Activated CD4-positive, CD25-positive, alpha-beta regulatory T cell (primary cell): ENCODE measurements at places on chromosomes 13 and 19.

DNA sequence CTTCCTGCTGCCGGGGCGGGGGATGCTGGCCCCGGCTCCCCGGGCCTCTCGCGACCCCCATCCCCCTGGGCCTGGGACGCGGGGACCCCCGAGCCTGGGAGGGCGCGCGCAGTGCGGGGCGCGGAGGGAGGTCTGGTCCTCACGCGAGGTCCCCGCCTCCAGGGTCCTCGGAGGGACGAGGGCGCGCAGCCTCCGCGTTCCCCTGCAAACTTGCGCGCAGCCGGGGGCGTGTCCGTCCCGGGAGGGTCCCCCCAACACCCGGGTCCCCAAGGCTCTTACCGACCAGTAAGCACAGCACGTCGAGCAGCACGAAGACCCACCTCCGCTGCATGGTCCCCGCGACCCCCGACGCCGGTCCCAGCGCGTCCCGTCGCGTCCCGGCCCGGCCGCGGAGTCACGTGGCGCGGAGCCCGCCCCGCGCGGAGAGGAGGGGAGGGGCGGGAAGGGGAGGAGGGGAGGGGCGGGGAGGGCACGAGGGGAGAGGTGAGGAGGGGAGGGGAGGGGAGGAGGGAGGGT, at the start of gene PLPP2:
Gene PLPP2 (minus strand): TSS at position 398 of the 516 bp plus-strand sequence. CDS start 67 bp downstream, at position 331.
- DNase-seq = no peak

DNA sequence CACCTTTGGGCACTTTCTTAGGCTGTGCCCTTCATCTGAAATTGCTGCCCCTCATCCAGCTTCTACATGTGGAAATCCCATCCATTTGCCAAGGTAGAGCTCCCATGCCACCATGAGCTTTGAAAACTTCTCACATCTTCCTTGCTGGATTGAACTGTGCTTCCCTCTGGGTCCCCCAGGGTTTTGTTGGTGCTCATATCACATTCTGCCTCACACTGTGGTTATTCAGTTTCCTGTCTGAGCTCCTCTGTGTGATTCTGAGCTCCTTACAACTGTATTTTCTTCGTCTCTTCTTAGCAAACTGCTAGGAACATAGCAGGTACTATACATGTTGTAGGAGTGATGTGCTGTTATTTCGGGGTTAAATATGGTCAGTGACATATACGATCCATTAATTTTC, 74.9 kb upstream of the KL start:
- DNase-seq = no peak

- DNase-seq = no peak
Measured at GRCh38 chr13:43303033-43303729, 279.8 kb downstream of the DNAJC15 start.

DNA sequence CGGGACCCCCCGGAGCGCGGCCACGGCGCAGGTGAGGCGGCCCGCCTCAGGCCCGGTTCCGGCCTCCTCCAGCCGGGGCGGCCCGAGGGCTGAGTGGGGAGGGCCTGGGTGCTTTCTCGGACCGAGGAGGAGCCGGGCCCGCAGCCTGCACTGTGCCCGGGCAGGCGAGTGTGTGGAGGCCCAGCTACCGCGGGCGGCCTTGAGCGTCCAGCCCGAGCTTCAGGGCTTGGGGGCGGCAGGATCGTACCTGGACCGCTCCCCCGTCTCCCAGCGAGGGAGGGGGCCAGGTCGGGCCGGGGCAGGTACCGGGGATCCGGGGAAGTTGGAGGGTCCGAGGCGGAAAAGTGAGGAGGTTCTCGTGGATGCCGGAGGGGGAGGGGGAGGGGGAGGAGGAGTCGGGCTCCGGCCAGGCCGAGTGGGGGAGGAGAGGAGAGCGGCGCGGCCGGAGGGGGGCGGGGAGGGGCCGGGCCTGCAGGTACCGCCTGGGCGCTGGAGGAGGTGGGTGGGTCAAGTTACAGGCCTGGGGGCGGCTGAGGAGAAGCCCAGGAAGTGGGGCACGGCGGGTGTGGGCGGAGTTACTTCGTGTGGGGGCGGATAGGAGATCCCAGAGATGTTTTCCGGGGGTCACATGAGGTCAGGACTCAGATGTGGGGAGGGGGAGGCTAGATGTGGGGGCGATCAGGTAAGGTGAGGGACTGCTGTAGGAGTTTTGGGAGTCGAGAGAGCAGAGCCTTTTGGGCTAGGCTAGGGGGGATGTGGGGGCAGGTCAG, 545 bp downstream of the NACC1 start:
- DNase-seq = no peak

DNA sequence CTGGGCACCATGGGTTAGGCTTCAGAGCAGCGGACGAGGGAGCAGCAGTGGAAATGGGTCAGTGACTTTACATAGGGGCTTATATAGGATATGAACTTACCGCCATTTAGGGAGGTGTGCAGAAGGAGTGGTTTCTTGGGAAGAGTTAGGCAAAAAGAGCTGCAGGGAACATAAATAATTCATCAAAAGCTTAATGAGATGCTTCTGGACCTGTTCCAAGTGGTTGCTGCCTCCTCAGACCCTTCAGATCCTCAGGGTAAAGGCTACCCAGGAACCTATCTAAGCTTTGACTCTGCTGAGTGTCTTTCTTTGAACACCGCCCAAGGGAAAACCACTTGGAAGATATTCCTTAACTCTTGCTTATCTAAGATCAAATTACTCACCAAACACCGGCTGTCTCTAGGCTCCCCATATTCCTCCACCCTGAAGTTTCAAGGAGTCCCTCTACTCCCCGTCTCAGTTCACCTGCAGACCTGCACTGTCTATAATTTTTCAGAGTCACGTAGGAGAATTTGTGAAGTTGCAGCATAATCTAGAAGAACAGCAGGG, at the start of gene IGFL4:
Gene IGFL4 (minus strand): TSS at position 51 of the 549 bp plus-strand sequence. CDS start 40 bp downstream, at position 11.
- no peak for DNase-seq

DNA sequence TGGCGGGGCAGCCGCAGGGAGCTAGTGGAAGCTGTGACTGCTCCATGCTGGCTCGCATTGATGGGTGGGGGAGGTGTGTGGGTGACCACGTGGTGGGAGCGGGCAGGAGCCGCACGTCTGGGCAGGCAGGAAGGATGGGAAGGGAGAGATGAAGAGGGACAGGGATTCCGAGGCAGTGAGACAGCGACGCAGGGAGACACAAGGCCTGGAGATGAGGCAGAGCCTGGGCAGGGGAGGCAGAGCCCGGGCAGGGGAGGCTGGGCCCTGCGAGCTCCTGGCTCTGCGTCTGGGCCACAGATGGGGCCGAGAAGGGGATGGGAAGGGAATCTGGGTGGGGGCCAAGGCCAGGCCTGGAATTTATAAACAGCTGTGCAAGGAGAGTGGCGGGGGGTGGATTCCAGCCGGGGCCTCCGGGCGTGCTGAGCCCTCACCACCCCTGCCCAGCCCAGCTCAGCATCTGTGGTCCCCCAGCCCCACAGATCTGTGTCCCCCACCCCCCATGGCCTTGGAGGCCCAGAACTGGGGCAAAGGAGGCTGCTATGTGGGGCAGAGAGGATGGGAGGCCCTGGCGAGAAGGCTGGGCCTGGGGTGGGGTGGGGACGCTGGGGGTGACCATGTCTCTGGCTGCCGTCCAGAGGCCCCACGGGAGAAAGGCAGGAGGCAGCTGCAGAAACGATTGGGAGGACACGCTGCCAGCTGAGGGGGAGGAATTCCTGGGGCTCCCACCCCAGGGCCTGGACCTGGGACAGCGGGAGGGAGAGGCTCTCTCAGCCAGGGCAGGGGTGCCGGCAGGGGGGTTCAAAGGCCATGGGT, 6.0 kb downstream of the EHD2 start:
- DNase-seq = no peak

DNA sequence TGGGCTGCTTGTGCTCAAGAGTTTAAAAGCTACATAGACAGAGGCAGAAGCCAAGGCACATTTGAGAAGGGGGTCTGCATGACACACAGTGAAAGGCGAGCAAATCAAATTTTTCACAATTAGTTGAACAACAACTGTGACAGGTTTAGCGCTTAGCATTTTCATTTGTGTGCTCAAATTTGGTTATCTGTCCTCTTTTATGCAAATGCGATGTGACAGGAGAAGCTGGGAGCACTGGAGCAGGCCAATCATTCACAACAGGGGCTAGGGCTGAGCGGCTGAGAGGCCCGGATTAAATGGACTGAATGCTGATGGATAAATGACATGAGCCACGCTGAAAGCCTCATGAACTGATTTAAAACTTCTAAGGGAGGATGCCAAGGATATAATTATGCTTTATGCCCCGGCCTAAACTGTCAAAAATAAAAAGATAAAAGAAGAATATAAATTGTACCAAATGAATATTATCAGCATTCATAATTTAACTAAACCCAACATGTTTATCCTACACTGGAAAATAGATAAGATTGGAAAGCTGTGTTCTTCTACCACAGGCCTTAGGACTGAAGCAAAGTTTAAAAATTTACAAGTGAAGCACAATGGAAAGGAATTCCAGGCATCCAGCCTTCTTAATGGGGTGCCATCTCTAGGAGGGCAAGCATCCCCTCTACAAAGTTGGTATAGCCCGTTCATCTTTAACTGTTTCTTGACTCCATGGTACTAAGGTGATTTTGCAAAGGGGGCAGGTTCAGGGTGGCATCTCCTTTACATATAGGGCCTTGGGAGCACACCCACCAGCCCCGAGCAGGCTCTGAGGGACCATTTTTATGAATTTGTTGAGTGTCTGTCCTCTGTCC, 117.9 kb downstream of the RBM26 start:
- DNase-seq = no peak

- DNase-seq = no peak
Measured at GRCh38 chr19:11017275-11018035, 56.6 kb downstream of the SMARCA4 start.

DNA sequence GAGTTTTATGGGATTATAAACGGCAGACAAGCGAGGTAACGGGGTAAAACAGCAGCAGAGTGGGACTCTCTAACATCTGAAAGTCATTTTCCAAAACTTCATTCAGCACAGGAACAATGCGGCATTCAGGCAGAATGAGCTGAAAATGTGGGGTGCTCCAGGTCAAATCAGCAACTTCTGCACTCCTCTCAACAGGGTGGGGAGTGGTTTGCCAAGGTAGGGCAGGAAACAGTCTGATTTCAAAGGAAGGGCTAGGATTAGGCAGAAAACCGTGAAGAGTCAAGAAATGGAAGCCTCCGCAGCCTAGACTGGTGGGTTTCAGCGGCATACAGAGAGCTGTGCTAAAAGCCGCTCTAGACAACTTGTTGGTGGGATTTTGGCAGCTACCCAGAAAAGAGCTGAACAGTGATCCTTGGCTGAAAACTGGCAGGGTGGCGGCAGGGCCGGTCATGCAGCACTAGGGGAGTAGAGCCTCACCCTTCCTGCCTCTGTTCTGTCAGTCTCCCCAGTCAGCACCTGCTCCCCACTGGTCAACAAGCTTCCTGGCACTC, 154.2 kb upstream of the KLF12 start:
- DNase-seq = peak; percentile 1

GRCh38 chr19:53034948-53035675, 9.4 kb upstream of the ERVV-2 start:
- no peak for DNase-seq

DNA sequence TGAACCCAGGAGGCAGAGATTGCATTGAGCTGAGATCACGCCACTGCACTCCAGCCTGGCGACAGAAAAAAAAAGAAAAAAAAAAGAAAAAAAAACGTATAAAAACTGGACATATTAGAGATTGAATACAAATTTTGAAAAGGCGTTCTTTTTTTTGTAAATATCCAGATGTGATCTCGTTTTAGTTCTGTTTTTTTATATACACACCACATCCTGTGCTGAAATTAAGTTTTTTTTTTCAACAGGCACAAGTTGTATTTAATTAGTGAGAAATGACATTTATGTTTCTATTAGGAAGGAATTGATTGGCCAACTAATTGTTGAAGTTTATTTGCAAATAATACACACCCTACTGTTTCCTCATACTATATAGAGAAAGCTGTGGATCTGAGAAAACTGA, 3.6 kb downstream of the CDADC1 start:
- no peak for DNase-seq

DNA sequence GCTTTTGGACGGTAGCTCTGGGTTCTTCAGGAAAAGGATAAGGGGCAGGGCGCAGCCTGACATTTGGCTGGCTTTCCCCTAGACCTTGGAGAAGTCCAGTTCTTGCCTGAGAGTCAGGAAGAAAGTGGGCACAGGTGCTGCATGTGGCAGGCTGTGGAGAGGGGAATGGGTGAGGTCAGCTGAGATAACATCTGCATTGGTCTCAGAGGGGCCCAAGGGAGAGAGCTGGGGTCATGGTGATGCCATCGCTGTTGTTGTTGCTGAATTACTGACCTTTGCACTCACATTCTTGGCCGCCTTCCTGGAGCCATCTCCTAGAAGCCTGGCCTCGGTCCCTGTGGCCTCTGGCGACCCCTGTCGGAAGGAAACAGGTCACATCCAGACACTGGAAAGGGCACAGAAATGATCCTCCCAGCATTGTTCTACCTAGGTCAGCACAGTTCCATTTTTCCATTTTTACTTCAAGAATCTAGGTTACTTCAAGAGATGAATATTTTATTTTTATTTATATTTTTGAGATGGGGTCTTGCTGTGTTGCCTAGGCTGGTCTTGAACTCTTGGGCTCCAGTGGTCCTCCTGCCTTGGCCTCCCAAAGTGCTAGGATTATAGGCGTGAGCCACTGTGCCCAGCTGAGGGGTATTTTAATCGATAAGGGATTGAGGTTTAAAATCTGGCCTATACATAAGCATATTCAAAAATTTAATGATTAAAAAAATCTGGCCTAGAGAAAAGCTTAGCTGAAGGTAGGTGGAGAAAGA, 6.5 kb upstream of the LIPE start:
- peak; percentile 20 for DNase-seq

- DNase-seq = no peak
Measured at GRCh38 chr19:13461536-13461935, 44.7 kb downstream of the CACNA1A start.

DNA sequence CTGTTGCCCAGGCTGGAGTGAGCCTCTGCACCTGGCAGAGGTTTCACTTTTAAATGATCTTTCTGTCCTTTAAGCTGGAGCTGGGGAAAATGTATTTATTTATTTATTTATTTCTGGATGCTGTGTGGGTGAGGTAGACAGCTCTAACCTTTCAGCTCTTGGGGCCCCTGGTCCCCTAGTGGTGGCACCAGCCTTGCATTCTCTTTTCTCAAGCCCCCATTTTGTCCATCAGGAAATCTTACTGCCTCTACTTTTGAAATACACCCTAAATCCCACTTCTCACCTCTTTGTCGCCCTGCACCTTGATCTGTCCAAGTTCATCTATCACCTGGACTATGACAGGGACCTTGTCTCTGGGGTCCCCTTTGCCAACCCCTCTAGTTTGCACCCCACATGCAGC, 2.1 kb upstream of the B9D2 start:
- DNase-seq = no peak

- DNase-seq = no peak
Measured at GRCh38 chr13:33624740-33625139, 193.2 kb upstream of the RFC3 start.

- DNase-seq = no peak
Measured at GRCh38 chr19:43575955-43576878, 616 bp downstream of the PINLYP start.

GRCh38 chr13:32627793-32628192, 41.5 kb downstream of the PDS5B start:
- DNase-seq = no peak

DNA sequence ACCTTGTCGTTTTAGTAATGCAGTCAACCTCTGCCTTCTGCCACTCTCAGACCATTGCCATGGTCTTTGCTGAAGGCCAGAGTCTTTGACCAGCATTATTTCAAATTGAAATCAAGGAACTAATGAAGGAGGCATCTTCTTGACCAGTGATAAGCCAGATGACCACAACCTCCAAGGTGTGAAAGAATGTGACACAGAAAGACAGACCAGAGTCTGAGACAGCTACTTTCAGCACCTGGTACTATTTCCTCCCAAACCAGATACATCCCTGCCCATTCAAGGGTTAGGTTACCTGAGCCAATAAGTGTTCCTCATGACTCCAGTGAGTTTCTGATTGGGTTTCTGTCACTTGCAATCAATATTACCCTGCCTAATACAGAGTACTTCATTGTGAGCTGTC, 20.3 kb upstream of the RNASEH2B start:
- DNase-seq = no peak
